Dermis blood vessel endothelial cell (primary cell): ENCODE measurements at places on chromosomes 3 and 15. TPM values are rescaled to one million over a fixed set of nuclear protein-coding genes. Genes with fewer than 3 reads are reported as not detected.
A peak's percentile ranks its signal among the peaks of the same experiment; 100 is the strongest.

DNA sequence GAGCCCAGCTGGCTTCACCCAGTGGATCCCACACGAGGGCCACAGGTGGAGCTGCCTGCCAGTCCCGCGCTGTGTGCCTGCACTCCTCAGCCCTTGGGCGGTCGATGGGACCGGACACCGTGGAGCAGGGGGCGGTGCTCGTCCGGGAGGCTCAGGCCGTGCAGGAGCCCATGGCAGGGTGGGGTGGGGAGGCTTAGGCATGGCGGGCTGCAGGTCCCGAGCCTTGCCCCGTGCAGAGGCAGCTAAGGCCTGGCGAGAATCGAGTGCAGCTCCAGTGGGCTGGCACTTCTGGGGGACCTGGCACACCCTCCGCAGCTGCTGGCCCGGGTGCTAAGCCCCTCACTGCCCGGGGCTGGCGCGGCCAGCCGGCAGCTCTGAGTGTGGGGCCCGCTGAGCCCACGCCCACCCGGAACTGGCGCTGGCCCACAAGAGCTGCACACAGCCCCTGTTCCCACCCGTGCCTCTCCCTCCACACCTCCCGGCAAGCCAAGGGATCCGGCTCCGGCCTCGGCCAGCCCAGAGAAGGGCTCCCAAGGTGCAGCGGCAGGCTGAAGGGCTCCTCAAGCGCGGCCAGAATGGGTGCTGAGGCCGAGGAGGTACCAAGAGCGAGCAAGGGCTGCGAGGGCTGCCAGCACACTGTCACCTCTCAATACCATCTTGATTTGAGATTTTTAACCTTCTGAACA is 121.4 kb downstream of the EPHB1 start:
- DNase-seq = no peak

DNA sequence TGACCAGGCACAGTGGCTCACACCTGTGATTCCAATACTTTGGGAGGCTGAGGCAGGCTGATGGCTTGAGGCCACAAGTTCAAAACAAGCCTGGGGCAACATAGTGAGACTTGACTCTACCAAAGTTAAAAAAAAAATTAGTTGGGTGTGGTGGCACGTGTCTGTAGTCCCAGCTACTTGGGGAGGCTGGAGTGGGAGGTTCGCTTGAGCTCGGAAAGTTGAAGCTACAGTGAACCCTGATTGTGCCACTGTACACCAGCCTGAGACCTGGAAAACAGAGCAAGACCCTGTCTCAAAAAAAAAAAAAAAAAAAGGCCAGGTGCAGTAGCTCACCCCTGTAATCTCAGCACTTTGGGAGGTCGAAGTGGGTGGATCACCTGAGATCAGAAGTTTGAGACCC is 3.1 kb downstream of the CDC25A start:
- no peak for DNase-seq

DNA sequence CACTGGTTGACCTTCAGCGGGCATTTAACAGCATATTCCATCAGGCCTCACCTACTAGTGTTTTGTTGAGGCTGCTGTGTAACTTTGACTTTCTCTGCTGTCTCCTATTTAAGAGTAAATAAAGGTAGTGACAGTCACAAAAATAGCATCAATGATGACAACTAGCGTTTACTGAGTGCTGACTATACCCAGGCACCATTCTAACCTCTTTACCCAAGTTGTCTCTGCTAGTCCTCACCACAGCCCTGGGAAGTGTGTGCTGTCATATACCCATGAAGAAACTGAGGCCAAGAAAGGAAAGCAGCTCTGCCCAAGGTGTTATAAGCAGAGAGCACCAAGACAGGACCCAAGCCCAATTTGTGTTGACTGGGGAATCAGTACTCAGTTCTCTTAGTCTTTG is 286.4 kb upstream of the CTDSPL start:
- DNase-seq = no peak

DNA sequence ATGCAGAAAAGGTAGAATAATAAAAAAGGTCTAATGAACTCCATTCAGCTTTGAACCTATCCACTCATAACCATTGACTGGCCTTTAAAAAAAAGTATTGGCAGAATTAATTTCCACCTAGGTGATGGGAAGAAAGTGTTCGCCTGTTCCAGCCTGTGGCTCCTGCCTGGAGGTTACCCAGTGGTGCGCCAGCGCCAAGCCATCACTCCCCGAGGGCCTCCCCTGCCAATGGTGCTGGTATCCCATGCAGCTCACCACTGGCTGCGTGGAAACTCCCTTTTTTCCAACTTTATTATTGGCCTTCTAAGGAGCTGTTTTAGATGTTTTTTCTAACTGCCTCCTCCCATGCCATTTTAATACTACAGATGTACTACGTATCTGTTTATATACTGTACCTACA is 29.4 kb downstream of the NIPA2 start:
- DNase-seq = no peak

DNA sequence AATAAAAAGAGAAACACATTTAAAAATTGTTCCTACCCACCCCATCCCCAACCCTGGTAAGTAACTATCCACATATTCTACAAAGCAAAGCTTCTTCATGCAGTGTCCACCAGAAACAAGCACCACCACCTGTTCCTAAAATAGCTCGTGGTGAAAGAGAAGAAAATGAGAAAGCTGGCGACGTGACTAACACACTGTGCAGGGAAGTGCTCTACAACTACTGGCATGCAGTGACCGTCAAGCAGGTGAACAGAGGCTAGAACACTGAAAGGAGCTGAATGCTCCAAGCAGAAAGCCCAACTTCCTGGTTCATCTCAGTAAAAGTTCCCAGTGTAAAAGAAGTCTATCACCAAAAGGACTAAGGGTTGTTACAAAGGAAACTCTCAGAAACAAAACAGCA is 80.7 kb downstream of the NR2E3 start:
- no peak for DNase-seq

GRCh38 chr15:58797505-58797904 is 26.4 kb downstream of the MINDY2 start:
- DNase-seq = no peak

- DNase-seq = no peak
These were observed 45.9 kb upstream of the ULK4 start for GRCh38 chr3:42007785-42008184.

DNA sequence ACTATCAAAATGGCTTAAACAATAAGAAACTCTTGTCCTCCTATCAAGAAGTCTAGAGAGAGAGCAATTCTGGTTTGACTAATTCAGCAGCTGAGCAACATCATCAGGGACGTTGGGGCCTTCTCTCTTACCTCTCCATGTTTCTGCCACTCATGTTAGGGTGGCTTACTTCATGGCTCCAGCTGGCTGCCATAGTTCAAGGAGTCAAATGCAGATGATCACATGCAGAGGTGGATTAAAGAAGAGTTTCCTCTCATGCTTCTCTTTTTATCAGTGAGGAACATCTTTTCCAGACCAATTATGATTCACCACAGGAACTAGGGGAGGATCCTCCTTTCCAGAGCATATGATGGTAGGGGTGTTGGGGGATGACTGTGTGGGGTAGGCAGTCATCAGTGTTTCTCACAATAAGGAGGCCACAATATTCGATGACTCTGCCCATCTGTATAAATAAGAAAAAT is 45.5 kb downstream of the NEK11 start:
- peak; percentile 8 for DNase-seq

GRCh38 chr15:93557696-93558095 is 468.7 kb upstream of the RGMA start:
- no peak for DNase-seq

DNA sequence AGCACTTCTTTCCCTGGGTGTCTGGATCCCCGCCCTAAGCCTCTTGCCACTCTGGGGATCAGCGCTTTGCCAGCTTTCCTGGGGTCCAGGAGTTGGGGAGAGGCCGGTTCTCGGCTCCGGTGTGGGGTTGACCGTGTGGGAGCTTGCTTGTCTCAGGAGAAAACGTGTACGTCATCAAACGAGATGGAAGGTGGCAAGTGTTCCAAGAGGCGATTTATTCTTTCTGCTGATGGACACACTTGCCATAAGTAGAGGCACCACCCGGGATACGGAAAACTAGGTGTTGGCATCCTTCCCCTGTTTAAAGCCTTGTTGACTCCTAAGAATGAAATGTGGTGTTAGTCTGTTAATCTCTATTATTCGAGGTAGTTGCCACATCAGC is 295 bp downstream of the ZWILCH start:
- DNase-seq = peak; percentile 67

DNA sequence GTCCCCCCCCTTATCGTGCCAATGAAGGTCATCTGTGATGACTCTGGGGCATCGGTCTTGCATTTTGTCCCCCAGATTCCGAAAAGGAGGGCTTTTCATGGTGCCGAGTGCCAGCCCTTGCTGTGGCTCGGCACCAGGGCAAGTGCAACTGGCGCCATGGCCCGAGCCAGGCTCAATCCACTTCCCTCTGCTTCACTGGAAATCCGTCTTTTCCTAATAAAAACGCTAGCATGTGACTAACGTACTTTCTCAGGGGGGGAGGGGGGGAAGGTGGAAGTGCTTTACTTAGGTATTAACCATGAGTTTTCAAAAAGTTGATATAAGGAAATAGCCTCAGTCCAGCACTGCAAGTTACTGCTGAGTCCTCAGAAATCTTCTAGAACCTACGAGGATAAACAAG is 20.5 kb downstream of the TRPM1 start:
- no peak for DNase-seq

DNA sequence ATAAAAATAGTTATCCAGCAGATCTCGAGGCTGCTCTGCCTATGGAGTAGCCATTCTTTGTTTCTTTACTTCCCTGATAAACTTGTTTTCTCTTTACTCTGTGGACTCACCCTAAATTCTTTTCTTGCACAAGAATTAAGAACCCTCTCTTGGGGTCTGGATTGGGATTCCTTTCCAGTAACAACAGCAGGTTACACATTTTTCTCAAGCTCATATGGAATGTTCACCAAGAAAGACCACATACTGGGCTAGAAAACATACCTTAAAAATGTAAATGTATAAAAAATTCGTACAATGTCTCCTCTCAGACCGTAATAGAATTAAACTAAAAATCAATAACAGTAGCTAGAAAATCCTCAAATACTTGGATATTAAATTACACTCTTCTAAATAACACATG is 299.2 kb downstream of the CNTN3 start:
- DNase-seq = no peak

DNA sequence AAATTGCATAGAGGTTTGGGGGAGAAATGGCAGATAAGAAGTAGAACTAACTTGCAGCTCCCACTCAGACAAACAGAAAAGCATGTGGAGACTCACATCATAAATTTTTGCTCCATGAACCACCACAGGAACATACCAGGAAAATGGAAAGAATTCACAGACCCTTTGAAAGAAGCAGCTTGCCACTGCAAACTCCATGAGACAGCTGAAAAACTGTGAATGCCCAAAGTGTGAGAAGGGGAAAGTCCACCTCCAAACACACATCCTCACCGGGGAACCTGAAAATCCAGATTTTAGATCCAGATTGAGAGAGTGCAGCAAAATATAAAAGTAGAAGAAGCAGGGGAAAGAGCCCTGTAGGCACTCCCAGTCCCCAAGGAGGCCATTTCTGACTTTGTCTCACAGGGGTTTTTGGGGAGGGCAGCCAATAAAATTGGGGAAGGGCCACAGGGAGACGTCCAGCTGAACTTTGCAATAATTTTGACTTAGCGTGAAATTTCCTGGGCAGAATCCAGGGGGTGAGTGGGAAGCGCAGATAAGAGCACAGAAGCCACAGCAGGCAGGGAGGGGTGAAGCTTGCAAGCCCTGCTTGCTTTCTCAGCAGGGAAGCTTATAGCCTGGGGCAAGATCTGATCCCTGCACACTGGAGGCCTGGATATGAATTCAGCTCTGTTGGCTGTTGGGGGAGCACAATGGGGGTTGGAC is 183.4 kb upstream of the UBE2E2 start:
- DNase-seq = no peak

GRCh38 chr3:32782407-32782806 is 35.4 kb upstream of the TRIM71 start:
- DNase-seq = no peak

DNA sequence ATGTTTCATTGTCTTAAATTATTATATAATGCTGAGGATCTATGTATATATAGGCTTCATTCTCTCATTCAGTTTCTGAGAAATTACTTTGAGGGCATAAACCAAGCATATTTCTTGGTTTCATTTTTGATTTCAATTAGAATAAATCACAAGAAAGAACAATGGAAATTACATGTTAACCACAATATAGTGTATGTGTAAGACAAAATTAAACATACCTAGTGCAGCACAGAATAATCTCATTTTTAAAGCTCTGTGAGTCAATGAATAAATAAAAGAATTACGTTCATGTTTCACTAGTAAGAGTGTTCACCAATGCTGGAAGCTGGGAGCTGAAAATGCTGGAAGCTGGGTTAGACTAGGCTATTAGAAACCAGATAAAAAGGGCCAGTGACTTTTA is 72.8 kb downstream of the UBE3A start:
- DNase-seq = no peak

GRCh38 chr15:82916161-82916952 is 36.2 kb downstream of the HOMER2 start:
- DNase-seq = no peak

Gene P2RY14
- not detected in 2 replicates for total RNA-seq

Gene ATP13A4
- total RNA-seq = 0.05 TPM in 1 of 2 replicates, not detected in the other

Gene SOX14
- total RNA-seq = not detected in 2 replicates

Gene BLM
- 4.1 and 8.7 TPM in 2 replicates for total RNA-seq

Gene C3orf20
- total RNA-seq = not detected in 2 replicates

Gene RETNLB
- total RNA-seq = not detected in 2 replicates

Gene SLC9C1
- total RNA-seq = 0.14 and 0.85 TPM in 2 replicates

Gene TBC1D5
- 98.7 and 104 TPM in 2 replicates for total RNA-seq

Gene SLCO2A1
- 4.9 and 10.7 TPM in 2 replicates for total RNA-seq
